T-helper 2 cell (primary cell): ENCODE measurements at places on chromosomes 6 and 20.

- DNase-seq = no peak
Measured at GRCh38 chr6:53768636-53769035, 26.2 kb upstream of the LRRC1 start.

DNA sequence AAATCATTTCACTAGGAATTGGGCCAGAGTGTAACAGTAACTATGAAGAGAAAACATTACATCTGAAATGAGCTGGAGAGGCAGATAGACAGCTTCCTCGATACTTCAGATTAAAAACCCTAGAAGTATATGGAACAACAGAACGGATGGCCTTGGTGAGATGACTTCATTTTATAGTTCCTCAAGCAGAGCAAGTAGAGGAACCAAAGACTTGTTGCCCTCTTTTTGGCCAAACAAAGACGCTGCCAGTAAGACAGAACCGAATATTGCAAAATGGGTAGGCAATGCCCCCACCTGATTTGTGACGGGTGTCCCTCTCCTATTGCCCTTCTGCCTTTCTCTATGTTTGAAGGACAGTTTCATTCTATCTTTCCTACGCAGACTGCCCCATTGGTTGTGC, 53.5 kb downstream of the AGPAT4 start:
- DNase-seq = no peak

GRCh38 chr20:6919792-6920468, 152.4 kb downstream of the BMP2 start:
- DNase-seq = no peak

- DNase-seq = no peak
Measured at GRCh38 chr20:9977629-9978028, 57.2 kb upstream of the ANKEF1 start.

- DNase-seq = no peak
Measured at GRCh38 chr6:168773788-168774187, 332.8 kb downstream of the SMOC2 start.

DNA sequence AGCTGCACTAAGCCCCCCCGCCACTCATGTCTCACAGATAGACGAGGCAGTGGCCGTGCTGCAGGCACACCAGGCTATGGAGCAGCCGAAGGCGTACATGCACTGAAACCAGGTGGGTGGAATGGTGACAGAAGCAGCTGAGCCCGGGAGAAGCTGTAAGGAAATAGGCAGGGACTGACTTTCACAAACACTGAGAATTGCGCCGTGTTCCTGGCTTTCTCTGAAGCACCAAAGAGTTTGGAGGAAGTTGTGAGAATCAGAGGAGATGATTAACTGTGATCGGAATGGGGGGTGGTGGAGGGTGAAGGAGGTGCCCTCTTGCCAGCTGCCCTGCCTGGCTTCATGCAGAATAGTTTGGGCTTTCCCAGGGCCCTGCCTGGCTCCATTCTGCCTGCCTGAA, 21.6 kb downstream of the TOMM34 start:
- DNase-seq = no peak

DNA sequence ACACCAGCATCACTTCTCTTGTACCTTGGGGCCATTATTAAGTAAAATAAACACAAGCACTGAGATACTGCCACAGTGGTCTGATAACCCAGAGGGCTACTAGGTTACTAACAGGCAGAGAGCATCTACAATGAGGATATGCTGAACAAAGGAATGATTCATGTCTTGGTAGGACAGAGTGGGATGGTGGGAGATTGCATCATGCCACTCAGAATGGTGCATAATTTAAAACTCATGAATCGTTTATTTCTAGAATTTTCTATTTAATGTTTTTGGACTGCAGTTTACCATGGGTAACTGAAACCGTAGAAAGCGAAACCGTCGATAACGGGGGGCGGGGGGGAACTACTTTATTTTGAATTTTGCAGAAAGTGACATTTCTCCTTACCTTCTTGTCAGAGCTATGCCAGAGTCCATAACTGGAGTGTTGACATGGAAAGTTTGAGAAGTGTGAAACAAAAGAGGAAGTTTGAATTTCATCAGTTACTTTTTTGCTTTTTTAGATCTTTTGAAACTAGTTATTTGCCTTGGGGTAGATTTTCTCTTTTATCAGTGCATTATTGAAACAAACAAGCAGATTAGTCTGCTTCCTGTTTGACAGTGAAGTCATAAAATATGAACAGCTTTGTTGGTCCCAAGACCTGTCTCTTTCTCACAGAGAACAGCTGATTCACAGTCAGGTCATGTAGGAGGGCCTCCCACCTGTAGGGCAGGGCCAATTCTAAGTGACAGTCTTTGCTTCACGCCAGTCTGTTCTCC, 124.9 kb downstream of the KLHL32 start:
- no peak for DNase-seq

GRCh38 chr6:130019326-130020072, 1.1 kb downstream of the L3MBTL3 start:
- DNase-seq = peak; percentile 74
